ENCODE measurements at places on chromosomes 6 and 20.

- no peak for DNase-seq
Observed at GRCh38 chr6:136750696-136751521, 41.4 kb downstream of the MAP3K5 start.

GRCh38 chr20:37407019-37407566, 61.2 kb downstream of the SRC start:
- peak; percentile 25 for DNase-seq

DNA sequence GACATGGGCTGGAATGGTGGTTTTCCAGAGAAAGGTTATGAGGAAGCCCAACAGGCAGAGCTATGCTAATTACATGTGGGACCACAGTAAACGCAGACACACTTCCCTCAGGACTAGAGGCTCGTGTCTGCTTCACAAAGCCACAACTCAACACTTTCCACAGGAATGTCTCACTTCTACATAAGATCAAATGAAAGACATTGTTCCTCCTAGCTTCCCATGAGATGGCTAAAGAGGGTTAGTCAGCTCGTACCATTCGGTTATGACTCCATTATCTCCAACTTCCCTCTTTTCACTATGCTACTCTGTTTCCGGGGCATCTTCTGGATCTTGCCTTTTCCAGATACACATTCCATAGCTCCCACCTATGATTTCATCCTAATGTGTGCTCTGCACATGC, 29.1 kb upstream of the ZC3H12D start:
- DNase-seq = no peak

- DNase-seq = no peak
Observed at GRCh38 chr6:35090734-35091133, 50.4 kb downstream of the TCP11 start.

Measured in HT-29 (cell line).